ENCODE measurements at places on chromosomes 12 and 14. TPM values are rescaled to one million over a fixed set of nuclear protein-coding genes. Genes with fewer than 3 reads are reported as not detected.

Gene ATL1
- 6.9 TPM for total RNA-seq

Gene LUM
- total RNA-seq, result 603 TPM

Gene SERPINA3
- not detected for total RNA-seq

Gene ADAMTS20
- under 0.01 TPM for total RNA-seq

Gene GALNT16
- total RNA-seq, result under 0.01 TPM

Gene B4GALNT3
- total RNA-seq, result under 0.01 TPM

Gene SLC5A8
- total RNA-seq, result not detected

Gene PSMC6
- total RNA-seq, result 99.7 TPM

Gene FGF6
- total RNA-seq, result not detected

Gene GNB3
- total RNA-seq, result 3.9 TPM

Gene GPRC5A
- total RNA-seq, result 25.8 TPM

Gene LRP1-AS
- not detected for total RNA-seq

Gene PMEL
- total RNA-seq, result 1.3 TPM

Gene SCYL2
- total RNA-seq, result 58.6 TPM

Gene MMP17
- total RNA-seq, result 8.6 TPM

Gene CRIP2
- total RNA-seq, result 8.6 TPM

Gene BMP4
- total RNA-seq, result 11.0 TPM

Gene POTEM
- total RNA-seq, result not detected

Gene CEP128
- 10.0 TPM for total RNA-seq

Gene PLD4
- not detected for total RNA-seq

Gene REP15
- 1.3 TPM for total RNA-seq

Gene GLIPR1L1
- not detected for total RNA-seq

Gene KRT4
- total RNA-seq, result not detected

Gene FAM90A1
- not detected for total RNA-seq

Gene FOXG1
- total RNA-seq, result not detected

Gene INHBE
- total RNA-seq, result 1.7 TPM

Gene ELK3
- total RNA-seq, result 24.6 TPM

Gene CCDC175
- not detected for total RNA-seq

Gene PRB2
- not detected for total RNA-seq

Gene KSR2
- total RNA-seq, result not detected

Gene ARHGEF40
- 39.6 TPM for total RNA-seq

Gene ATN1
- total RNA-seq, result 16.4 TPM

Gene AKAP5
- total RNA-seq, result 3.0 TPM

Gene IPO4
- 41.9 TPM for total RNA-seq

Gene GARIN6
- not detected for total RNA-seq

Gene IRAK3
- total RNA-seq, result 2.6 TPM

Gene CCDC198
- not detected for total RNA-seq

Gene ASB2
- 0.86 TPM for total RNA-seq

Data from fibroblast of villous mesenchyme (primary cell).